Astrocyte of the spinal cord (primary cell): ENCODE measurements at places on chromosomes 11 and 22.
A peak's percentile ranks its signal among the peaks of the same experiment; 100 is the strongest.

- DNase-seq = no peak
Observed at GRCh38 chr22:30048681-30049080, 31.6 kb upstream of the HORMAD2 start.

GRCh38 chr11:34633990-34634693 lies 13.2 kb downstream of the EHF start:
- no peak for DNase-seq

- peak; percentile 47 for DNase-seq
Observed at GRCh38 chr22:20567993-20568417, 60.6 kb downstream of the MED15 start.

- DNase-seq = peak; percentile 89
Observed at GRCh38 chr11:118415739-118416068, 14.3 kb downstream of the ATP5MG start.

- DNase-seq = no peak
Observed at GRCh38 chr22:43014316-43014868, 557 bp downstream of the PACSIN2 start.

GRCh38 chr11:116558504-116559211 lies 214.1 kb downstream of the BUD13 start:
- peak; percentile 13 for DNase-seq

DNA sequence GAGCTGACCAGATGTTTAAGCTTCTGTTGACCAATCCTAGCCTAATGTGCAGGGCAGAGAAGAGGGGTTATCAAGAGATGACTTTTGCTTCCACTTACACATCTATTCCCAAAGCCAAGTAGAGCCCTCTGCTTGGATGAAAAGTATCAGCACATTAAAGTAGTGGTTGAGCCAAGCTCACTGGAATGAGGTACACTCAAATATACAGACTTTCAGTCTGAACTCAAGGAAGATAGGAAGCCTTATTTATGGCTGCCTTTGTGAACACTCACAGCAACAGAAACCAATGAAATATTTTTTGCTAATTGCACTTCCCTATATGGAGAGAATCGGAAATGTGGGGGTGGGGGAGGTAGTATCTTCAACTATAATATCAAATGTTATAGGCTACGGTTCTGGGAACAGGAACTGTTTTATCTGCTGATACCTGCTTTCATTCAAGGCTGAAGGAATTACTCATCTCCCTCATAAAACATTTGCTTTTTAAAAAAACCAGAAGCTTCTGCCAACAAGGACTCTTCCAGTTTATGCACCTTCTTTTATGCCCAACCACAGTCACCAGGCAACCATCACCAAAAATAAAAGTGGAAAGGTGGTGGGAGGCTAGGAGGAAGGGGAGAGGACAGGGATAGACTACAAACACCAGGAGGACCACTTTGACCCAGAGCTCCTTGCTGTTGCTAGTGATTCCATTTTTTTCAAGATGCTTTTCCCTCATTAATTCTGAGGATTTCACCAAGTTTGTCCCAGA lies 91.2 kb downstream of the CLPB start:
- DNase-seq = no peak

DNA sequence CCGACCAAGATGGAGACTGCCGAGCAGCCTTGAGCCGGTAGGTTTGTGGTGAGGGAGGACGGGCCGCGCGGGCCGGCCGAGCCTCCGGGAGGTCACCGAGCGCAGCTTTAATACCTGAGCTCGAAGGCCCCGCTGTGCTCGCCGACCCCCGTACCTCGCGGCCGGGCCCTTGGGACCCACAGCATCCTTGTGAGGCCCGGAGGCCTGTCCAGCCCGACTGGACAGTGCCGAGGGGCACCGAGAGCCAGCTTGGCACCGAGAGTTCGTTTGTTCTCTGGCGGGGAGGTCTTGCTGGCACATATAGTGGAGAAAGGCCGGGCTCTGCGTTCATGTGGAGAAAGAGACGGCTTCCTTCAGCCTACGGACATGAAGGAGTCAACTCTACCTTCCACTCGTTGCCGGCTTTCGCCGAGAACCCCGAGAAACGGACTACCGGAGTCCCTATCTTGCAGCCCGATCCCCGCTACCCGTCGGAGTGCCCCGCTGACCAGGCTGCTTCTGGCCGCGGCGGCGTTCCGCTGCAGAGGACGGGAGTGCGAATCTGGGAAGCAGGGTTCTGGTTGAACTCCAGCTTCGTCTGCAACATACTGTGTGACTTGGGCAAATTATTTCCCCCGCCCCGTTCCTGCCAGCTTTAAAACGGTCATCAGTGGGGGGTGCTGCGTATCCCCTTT lies 349 bp downstream of the TSSC4 start:
- no peak for DNase-seq

GRCh38 chr22:36003972-36004674 lies 24.5 kb downstream of the RBFOX2 start:
- no peak for DNase-seq

DNA sequence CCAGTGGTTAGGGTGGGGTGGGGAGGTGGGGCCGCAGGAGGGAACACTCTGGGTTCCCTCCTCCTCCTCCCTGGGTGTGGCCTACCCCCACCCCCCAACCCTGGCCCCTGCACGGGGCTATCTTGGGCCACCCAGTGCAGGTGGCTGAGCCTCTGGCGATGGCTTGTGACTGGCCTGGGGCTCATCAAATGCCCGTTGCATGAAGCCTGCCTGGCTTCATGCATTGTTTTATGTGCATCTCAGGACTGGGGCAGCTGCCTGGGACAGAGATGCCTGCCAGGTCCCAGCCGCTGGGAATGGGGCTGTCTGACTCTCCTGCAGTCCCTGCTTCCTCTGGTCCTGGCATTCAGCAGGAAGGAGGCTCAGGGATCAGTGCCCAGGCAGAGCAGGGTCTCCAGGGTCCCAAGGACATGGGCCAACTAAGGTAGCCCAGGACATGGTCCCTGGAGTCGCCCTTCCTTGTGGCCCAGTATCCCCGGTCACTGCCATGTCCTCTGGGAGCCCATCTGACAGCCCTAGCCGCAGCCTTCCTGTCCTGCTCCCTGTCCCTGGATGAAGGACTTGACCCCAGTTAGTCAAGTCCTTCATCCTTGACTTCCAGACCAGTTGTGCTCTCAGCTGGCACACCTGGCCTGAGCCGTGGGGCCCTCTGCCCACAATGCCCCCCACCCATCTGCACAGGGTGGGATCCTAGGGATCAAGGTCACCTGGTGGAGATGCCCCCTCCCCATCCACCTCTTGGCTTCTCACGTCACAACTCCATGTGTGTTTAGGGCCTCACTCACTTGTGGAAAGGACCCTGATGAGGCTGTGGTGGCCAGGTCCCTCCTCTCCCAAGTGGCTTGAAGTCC lies 112.1 kb upstream of the FGF3 start:
- DNase-seq = no peak

GRCh38 chr11:100929377-100929776 lies 200.2 kb downstream of the PGR start:
- peak; percentile 66 for DNase-seq

GRCh38 chr11:78429660-78430059 lies 12.0 kb upstream of the GAB2 start:
- no peak for DNase-seq

- DNase-seq = no peak
Observed at GRCh38 chr11:46879056-46879585, 33.0 kb upstream of the CKAP5 start.

DNA sequence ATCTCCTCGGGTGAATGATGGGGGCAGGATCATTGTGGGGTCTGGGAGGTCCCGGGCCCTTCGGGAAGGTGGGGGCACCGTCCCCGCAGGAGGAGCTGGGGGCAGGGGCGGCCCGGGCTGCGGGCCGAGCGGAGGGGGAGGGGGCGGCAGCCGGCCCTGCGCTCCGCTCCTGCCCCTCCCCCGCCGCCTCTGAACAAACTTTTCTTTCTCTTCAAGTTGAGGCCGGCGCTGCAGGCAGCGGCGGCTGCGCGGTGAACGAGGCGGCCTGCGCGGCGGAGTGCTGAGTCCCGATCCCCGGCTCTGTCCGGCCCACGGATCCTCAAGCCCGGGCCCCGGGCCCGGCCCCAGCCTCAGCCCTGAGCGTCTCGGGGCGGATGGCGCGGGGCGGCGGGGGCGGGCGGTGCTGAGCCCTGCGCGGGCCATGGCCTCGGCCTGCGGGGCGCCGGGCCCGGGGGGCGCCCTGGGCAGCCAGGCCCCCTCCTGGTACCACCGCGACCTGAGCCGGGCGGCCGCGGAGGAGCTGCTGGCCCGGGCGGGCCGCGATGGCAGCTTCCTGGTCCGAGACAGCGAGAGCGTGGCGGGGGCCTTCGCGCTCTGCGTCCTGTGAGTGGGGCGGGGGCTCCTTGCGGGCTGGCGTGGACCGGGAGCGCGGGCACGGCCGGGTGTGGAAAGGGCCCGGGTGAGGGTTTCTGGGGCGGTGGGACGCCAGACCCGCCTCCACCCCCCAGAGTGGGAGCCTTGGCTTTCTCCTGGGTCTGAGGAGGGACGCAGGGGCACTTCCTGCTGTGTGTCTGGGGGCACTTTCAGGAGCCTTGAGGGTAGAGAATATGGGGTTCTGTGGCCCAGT lies at the start of gene INPPL1:
Gene INPPL1 (plus strand): TSS at position 204 of the 847 bp plus-strand sequence. CDS start 218 bp downstream, at position 422.
- peak; percentile 31 for DNase-seq

GRCh38 chr22:37741312-37741795 lies 44.5 kb downstream of the TRIOBP start:
- peak; percentile 97 for DNase-seq

GRCh38 chr11:78647266-78647915 lies 72.7 kb upstream of the NARS2 start:
- DNase-seq = no peak

- peak; percentile 30 for DNase-seq
Observed at GRCh38 chr11:94511932-94512781, at the start of gene C11orf97. TSS of gene C11orf97 (plus strand) at chr11:94512461. CDS start at chr11:94512529, 68 bp downstream.

- DNase-seq = no peak
Observed at GRCh38 chr11:77111277-77111676, 8.6 kb downstream of the OMP start.
